ENCODE measurements at places on chromosomes 12 and 14.
A peak's percentile ranks its signal among the peaks of the same experiment; 100 is the strongest.

- DNase-seq = no peak
Measured at GRCh38 chr12:1481326-1481725, 113.1 kb downstream of the FBXL14 start.

- DNase-seq = peak; percentile 18
Measured at GRCh38 chr14:94768521-94769390, 1.2 kb downstream of the GSC start.

GRCh38 chr12:128578045-128578444 is 245.7 kb downstream of the SLC15A4 start:
- DNase-seq = no peak

GRCh38 chr12:121575952-121576625 is 4.7 kb downstream of the KDM2B start:
- DNase-seq = no peak

DNA sequence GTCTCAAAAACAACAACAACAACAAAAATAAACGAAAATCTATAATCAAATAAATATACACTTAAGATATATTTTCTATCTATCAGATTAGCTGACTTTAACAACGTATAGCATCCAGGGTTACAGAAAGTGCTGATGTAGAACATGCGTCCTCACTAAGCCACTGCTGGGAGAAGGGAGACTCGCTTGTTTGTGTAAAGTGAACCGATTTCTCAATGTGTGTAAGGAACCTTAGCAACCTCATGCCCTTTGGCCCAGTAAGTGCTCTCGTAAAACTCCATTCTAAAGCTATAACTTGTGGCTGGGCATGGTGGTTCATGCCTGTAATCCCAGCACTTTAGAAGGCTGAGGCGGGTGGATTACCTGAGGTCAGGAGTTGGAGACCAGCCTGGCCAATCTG is 23.8 kb downstream of the NFKBIA start:
- DNase-seq = no peak

DNA sequence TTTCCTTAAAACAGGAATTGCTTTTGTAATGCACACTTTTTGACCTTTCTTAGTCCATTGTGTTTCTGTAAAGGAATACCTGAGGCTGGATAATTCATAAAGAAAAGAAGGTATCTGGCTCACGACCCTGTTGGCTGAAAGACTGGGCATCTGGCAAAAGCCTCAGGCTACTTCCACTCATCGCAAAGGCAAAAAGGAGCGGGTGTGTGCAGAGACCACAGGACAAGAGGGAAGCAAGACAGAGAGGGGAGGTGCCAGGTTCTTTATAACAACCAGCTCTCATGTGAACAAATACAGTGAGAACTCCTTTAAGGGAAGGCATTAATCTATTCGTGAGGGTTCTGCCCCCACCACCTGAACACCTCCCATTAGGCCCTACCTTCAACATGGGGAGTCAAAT is 182.1 kb downstream of the C12orf50 start:
- no peak for DNase-seq

- no peak for DNase-seq
Measured at GRCh38 chr12:106067606-106068205, 71.0 kb downstream of the NUAK1 start.

- DNase-seq = no peak
Measured at GRCh38 chr12:2276288-2277033, 223.7 kb downstream of the CACNA1C start.

DNA sequence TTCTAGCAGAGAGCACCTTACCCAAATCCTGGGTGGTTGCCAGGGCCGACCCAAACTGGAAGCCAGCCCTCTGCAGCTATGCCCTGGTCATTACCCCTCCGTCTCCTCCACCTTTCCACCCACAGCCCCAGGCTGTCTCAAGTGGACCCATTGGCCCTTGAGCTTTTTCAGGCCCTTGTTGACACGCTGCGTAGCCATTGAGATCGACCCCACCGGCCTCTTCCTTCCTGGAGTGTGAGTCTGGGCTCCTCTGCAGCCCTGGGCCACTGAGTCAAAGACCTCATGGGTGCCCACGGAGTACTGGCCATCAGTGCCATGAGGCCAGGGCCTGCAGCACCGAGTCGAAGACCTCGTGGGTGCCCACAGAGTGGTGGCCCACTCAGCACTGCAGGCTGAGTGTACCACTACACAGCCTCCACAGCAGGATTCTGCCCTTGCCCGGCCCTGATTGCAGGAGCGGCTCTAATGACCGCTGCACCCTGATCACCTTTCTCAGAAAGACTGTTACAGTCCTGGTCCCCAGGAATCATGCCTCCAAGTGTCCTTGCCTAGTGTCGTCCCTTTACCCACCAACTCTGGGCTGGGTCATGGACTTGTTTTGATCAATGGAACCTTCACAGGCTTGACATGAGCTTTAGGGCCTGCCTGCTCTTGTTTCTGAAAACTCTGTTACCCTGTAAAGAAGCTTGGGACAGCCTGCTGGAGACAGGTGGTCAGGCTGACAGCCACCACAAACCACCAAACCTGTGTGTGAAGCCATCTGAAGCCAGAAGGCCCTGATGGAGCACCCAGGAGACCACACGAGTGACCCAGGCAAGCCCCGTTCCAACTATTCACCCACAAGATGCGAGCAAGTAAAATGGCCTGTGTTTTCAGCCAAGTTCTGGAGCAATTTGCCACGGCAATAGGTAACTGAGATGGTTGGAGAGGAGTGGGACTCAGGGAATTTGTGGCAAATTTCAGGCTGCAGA is 39.6 kb upstream of the TRAF3 start:
- no peak for DNase-seq

- no peak for DNase-seq
Measured at GRCh38 chr12:109963743-109964429, 32.3 kb downstream of the GIT2 start.

DNA sequence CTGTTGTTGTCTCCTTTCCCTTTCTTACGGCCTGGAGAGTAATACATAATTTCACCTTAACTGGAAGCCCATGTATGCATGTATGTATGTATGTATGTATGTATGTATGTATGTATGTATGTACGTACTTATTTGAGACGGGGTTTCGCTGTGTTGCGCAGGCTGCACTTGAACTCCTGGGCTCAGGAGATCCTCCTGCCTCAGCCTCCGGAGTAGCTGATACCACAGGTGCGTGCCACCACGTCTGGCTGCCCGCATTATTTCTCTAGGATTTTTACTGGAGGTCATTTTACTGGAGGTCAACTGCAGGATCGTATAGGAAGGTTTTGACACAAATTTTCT is 644 bp upstream of the OS9 start:
- DNase-seq = no peak

- no peak for DNase-seq
Measured at GRCh38 chr12:7210642-7211151, 21.2 kb downstream of the PEX5 start.

DNA sequence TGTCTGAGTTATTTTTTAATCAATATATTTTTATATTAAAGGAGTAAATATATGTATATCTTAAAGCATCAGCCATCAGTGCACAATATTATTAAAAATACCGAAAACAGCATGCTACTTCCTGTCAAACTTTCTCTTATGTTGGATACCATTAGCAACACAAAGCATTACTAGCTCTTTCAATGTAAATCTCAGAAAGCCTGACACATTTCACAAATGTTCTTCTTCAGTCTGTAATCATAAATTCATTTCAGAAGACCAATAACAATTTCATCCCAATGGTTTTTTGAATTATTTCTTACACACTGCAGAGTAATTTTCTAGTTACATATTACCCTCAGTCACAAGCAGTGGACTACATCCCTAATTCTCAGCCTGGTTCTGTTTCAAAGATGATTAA is 226.9 kb downstream of the LRRK2 start:
- DNase-seq = no peak

DNA sequence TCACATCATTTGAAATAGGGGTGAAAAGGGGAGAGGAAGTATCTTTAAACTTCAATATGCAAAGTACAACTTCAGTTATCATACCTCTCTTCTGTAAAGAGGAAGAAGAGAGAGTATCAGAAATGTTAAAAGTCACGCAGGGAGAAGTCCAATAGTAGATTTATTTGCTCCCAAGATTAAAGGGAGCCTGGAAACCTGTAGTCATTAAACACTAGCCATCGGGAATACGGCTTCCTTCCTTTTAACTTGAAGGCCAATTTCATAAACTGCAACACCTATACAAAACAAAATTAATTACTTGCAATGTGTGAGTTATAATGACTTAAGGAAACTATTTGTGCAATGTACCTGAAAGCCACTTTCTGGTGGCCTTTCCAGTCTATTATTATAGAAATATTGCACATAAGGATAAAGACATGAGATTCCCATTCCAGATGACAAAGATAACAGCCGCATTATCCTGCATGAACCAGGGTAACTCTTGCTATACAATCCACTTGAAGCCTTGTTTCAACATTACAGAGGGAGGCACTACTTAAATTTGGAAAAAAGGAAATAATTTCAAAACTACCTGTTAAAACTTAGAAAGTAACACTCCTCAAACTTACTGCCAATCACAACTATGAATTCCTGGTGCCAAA is 4.6 kb downstream of the BTG1 start:
- DNase-seq = no peak

GRCh38 chr12:119672194-119672593 is 4.3 kb downstream of the PRKAB1 start:
- no peak for DNase-seq

DNA sequence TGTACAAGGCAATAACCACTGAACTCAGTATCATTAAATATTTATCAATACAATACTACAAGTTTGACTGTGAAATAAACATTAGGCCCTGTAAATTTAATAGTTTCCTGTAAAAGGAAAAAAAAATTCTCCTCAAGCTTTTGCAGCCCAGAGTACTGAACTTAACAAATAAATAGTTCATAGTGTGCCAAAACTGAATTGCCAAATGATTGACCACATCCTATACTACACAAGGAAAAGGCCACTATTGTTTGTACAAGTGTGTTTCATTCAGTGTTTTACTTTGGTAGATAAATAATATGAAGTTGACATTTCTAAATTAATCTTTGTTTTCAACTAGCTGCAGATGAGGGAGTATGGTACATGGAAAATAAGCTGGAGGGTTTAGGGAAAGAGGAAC is 379.6 kb downstream of the FLRT2 start:
- no peak for DNase-seq

GRCh38 chr14:61988240-61988639 is 226.0 kb downstream of the SNAPC1 start:
- no peak for DNase-seq

GRCh38 chr14:90091393-90091792 is 29.6 kb downstream of the KCNK13 start:
- DNase-seq = no peak

DNA sequence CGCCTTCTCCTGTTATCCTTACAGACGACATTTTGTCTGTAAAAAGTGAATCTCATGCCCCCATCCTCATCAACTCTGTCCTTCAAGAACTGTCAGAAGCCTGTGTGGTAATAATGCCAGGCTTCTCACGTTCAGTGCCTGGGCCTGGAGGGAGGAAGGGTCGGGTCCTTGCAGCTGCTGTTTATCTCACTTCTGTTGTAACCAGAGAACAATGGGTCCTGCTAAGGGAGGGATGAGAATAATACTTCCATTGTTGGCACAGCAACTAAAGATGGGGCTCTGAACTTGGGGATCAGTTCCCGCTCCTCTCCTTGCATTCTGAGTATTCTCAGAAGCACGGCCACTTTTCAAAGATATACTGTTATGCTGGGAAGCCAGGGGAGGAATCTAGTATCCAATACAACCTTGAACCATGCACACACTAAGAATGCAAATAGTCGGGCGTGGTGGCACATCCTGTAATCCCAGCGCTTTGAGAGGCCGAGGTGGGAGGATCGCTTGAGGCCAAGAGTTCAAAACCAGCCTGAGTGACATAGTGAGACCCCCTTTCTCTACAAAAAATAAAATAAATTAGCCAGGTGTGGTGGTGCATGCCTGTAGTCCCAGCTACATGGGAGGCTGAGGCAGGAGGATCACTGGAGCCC is 38.8 kb upstream of the NINJ2 start:
- no peak for DNase-seq

GRCh38 chr12:24596768-24597388 is 352.0 kb downstream of the BCAT1 start:
- peak; percentile 36 for DNase-seq

- DNase-seq = no peak
Measured at GRCh38 chr12:52207895-52208294, 16.1 kb upstream of the KRT80 start.

DNA sequence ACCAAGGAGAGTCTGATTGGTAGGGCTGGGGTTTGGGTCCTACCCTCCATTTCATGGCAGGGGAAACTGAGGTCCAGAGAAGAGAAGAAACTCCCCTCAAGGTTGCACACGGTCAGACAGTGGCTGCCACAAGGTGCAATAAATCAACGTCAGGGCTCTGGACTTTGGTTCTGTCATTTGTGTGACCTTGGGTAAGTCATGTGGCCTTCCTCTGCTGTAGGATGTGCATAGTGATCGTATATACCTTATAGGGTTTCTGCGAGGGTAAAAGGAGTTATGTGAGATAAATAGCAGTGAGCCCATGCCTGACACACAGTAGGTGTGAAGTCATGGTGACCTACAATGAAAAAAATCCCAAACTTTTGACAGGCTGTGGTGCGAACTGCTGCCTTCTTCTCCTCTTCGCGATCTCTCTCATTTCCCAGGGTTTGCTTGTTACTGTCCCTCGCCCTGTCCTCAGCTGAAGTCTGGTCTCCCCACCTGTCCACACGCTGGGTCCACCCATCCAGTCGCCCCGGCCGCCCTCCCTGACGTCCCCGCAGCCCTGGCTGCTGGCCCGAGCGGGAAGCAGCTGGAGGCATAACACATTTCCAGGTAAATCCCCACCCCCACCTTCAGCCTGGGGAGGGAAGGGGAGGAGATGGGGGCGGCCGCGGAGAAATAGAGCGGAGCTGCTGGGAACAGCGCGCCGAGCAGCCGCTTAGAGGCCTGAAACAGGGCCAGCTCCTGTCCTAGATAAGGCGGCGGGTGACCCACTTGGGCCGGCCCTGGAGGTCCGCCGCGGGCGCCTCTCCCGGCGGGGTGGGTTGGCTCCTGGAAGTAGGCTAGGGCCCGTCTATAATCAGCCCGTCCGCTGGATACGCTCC is 1.8 kb upstream of the FAM222A start:
- no peak for DNase-seq

DNA sequence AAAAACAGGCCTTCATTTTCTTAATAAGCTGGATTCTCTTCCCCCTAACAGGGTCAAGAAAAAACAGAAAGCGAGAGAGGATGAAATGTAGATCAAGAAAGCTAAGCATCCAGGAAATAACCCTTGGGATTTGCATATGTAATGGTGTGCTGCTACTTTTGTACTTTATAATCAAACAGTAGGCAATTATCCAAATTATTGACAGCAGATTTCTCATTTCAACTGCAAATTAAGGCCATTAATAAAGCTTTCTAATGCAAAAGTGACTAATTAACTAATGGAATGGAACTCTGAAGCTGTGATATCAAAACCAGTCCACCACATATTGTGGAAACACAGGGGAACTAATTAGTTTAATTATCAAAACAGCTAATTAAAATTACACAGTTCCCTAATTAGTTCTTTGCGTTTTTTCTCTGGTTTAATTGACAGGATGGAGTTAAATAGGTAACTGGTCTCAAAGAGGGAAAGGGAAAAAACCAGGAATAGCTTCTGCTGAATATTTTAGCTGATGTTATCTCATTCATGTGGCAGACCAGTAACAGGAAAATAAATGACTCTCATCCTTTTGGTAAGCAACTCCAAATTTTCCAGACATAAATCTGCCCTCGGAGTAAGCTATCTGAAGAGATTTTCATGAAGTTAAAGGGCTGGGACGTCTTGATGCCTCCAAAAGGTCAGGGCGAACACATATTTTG is 182.7 kb upstream of the LMO3 start:
- no peak for DNase-seq

GRCh38 chr12:4794491-4794890 is 74.3 kb downstream of the GALNT8 start:
- no peak for DNase-seq

- no peak for DNase-seq
Measured at GRCh38 chr14:68566075-68566474, 226.8 kb downstream of the ZFP36L1 start.

- no peak for DNase-seq
Measured at GRCh38 chr14:103402695-103403094, 17.5 kb downstream of the MARK3 start.

Measured in activated CD4-positive, alpha-beta T cell treated with anti-CD3 and anti-CD28 coated beads, Interleukin-2, amount 50 U/mL, for 16 hours (primary cell).